ENCODE measurements at places on chromosomes 5 and 9.
A peak's percentile ranks its signal among the peaks of the same experiment; 100 is the strongest.

DNA sequence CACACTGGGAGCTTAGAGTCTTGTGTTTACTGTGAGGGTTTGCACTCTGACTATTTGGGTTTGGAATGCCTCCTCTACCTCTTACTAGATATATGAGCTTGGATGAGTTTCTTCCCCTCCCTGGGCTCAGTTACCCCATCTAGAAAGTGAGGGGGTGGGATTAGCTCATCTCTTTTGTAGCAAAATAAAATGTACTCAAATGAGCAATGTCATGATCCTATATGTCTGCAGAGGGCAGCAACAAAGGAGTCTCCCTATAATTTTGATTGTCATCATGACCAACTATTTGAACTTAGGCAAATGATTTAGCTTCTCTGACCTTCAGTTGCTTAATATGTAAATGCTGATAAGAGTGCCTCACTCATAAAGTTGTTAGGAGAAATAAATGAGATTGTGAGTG is 109.0 kb downstream of the DPYSL3 start:
- DNase-seq, result no peak

- no peak for DNase-seq
Observed at GRCh38 chr9:3509926-3510325, 15.9 kb downstream of the RFX3 start.

GRCh38 chr9:36037549-36038122 is 923 bp downstream of the RECK start:
- DNase-seq, result no peak

DNA sequence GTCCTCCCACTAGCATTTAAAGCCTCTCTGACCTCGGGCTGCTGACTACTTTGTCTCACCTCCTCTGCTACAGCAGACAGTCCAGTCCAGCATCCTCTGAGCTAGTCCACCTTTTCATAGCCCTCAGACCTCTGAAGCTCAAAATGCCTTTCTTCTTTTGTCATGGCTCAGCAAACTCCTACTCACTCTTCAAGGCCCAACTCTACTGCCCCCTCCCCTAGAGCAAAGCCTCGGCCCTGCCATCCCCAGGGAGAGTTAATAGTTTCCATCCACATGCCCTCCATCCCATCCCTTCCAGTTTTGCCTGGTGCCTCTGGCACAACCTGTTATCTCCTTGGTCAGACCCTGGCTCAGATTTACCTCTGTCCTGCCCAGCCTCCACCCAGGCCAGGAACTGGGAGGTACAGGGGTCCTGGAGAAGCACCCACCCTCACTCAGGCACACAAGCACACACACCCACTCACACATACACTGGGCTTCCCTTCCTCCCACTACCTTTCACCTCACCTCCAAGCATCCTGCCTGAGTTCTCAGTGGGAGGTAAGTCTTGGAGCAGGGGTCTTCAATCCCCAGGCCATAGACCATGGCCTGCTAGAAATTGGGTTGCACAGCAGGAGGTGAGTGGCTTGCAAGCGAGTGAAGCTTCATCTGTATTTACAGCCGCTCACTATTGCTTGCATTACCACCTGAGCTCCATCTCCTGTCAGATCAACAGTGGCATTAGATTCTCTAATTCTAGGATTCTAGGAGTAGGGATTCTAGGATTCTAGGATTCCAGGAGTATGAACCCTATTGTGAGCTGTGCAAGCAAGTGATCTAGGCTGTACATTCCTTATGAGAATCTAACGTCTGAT is 18.1 kb downstream of the PDLIM4 start:
- no peak for DNase-seq

DNA sequence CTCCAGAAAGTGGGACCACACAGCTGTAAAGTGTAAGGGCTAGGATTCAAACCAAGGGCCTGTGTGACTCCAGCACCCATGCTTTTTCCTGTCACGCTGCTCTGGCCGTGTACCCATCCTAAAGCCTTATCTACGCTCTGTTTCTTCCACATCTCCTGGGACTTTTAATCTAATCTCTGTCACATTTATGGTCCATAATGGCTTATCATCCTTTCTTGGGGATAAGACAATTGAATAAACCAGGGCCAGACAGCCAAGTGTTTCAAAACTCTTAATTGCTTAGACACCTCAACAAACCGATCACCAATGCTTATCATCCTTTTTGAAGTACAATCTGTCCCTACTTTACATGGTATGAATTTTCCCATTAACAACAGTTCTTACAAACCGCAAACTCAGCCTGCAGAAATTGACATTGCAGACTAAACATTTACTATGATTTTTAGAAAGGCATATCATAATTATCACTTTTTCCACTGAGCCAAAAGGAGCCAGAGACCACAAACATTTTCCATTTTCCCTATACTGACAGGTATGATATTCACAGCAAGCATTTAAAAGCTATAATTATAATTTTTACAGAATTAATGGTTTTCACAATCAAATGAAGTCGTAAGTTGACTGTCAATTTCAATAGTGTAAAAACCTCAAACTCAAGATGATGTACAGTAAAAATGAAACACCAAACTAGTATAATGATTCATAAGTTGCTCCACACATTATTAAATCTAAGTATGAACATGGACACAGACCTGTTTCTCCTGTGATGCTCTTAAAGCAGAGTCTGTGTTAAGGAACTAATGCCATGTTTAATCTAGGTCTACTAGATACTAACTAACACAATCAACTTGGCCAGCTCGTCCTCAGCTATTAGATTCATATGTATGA is 99.5 kb downstream of the FBXW11 start:
- no peak for DNase-seq

DNA sequence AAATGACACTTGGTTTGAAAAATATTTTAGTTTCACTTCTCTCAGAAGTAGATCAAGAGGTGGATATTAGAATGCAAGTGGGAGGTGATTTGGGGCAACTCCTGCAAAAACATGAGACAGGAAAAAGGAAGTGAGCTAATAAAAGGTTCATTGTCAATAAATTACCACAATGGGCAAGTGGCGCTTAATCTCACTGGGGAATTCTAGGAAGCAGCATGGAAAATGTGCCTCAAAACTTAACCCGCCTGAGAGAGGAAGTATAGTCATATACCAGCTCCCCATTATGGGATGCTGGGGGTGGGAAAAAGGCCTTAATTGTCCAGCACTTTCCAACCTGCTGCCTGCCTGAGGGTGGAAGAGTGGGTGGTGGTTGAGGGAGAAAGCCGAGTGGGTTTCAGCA is 204.1 kb downstream of the ELAVL2 start:
- DNase-seq, result no peak

- DNase-seq, result no peak
Observed at GRCh38 chr5:81344736-81345135, 43.3 kb downstream of the ZCCHC9 start.

DNA sequence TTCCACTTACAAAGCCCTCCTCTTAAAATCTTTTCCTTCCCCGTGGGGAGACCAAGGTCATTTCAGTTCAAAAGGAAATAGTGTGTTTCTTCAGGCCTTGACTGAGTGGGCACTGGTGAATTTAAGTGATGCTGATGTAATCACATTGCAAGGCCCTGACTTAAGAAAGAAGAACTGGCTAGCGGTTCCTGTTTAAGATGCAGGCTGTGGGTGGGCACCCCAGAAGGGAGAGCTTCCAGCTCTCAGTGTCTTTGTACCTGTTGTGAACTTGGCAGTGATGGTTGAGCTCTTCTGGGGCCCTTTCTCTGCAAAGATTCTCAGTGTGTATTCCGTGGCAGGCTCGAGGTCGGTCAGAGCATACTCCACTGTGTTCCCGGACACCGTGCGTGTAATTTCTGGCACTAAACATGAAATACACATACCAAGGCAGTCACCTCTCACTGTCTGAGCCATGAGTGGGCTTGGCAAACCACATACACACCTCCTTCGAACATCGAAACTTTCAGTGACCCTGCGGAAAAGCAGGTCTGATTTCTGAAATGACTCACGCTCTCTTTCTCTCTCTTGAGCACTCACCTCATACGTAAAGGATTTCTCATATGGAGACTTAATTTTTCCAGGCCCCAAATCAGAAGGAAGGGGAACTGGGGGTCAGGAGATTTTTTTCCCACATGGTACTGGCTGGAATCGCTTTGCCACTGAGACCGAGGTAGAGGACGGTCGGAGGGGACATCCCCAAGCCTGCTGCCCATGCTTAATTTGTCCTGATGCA is 81.9 kb downstream of the TNC start:
- peak; percentile 47 for DNase-seq

DNA sequence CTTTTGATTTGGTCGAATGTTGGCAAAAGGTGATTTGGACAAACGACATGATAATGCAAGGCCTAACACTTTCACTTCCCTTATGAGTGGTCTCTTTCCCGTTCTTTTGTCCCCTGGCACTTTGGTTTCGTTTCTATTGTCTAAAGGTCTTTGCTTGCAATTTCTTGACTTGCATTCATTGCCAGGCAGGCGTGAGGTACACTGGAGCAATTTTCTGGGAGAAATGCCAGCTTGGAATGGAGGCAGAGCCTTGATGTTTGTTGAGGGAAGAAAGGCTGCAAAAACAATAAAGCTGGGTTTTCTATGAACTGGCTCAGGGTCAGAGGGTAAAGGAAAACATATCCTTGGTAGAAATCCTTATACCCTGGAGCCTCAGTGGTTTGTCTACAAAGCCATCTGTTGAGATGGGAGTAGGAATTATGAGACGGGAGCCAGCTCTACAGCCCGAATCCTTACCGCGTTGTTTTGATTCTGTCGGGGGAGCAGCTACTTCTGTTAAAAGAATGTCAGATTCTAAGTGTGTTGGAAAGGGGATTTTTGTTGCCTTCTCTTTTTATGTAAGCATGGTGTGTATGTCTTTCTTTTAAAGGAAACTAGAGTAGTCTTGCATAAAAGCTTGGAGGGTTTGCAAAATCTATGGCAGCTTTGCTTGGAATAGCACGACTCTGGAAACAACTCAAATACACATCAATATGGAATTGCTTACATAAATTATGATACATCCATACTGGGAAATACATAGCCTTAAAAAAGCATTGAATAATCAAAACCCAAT is 158.9 kb downstream of the RMI1 start:
- no peak for DNase-seq

Data from stimulated activated CD4-positive, alpha-beta T cell treated with anti-CD3 and anti-CD28 coated beads, Interleukin-4, amount 100 ng/mL, for 48 hours (primary cell).